ENCODE measurements at places on chromosomes 16 and 17. TPM values are rescaled to one million over a fixed set of nuclear protein-coding genes. Genes with fewer than 3 reads are reported as not detected.

CCDC78 gene
- total RNA-seq: 0.65 TPM

TP53TG3B gene
- total RNA-seq: not detected

TBX6 gene
- 0.17 TPM for total RNA-seq

DNA sequence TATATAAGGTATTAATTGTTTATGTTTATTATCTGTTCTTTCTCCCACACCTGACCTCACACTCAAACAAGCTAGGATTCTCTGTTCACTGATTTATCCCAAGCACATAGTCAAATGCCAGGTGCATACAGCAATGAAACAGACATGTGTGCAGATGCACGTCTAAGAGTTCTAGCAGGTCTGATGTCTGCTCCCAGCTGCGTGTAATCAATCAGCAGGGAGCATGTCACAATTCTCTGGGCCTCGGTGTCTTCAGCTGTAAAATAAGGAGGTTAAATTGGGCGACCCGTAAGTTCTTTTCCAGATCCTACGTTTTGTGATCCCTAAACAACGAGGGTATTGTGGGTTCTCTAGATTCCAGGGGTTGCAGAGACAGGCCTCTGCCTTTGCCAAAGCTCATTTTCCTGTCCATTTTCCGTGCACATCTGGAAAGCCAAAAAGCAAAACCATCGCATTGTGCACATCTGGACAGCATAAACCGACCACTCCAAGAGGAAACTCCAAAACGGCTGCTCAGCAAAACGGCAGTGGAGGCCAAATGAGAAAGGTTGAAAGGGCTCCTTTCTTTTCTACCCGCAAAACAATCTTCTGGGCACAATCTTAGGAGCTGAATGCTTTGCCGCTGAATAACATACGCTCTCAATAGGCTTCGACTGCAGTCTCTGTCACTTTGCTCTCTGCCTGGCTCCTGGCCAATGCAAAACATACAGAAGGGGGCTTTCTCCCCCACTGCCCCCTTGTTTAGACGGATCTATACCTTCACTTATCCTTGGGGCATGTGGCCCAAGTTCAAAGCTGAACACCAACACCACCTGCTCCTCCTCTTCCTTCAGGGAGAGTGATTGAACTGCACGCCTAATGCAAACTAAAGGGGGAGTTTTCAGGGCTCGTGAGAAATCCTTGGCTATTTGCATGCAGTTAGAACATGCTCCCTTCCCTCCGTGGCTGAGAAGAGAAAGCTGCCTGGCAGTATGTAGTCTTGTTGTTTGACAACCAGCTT lies 426.3 kb downstream of the SLC39A11 start:
- DNase-seq: no peak

DNAAF8 gene
- 0.70 TPM for total RNA-seq

DNA sequence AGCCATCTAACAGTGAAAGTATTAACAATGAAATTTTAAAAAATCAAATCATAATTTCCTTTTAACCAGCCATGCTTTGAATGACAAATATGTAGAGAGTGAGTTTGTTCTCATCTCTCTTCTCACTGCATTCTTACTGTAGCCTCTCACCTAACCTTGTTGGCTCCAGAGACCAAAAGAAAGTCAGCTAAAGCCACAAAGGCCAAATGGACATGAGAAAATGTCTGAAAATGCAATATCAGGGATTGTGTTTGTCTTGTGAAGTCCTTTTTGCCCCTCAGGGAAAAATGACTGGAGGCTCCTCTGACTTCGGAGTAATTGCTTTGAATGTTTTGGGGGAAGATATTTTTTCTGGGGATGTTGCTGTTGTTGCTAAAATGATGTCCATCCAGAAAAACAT lies 166.3 kb downstream of the SLC39A11 start:
- no peak for DNase-seq

- no peak for DNase-seq
These were observed 128.4 kb downstream of the SHISA9 start for GRCh38 chr16:13029786-13030185.

- no peak for DNase-seq
These were observed 102.1 kb downstream of the YPEL2 start for GRCh38 chr17:59433586-59433985.

DNA sequence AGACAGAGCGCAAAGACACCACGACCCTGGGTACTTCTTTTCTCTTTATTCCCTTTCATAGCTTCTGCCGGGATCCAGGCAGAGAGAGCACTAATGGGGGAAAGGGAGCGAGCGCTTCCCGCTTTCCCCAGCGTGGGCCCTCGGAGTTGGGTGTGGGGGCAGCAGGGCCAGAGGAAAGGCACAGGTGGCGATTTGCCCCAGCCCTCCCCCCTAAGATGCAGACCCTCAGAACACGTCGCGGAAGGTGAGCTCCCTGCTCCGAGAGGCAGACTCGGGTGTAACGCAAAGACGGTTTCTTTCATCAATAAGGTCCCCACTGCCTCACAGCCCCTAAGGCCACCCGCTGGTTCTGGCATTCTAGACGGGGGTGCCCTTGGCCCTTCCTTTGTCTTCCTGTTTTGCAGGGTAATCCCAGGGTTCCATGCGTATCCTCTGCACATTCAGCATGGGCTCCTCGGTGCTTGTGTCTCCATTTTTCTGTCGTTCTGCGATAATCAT lies 570 bp upstream of the NME3 start:
- no peak for DNase-seq

DNA sequence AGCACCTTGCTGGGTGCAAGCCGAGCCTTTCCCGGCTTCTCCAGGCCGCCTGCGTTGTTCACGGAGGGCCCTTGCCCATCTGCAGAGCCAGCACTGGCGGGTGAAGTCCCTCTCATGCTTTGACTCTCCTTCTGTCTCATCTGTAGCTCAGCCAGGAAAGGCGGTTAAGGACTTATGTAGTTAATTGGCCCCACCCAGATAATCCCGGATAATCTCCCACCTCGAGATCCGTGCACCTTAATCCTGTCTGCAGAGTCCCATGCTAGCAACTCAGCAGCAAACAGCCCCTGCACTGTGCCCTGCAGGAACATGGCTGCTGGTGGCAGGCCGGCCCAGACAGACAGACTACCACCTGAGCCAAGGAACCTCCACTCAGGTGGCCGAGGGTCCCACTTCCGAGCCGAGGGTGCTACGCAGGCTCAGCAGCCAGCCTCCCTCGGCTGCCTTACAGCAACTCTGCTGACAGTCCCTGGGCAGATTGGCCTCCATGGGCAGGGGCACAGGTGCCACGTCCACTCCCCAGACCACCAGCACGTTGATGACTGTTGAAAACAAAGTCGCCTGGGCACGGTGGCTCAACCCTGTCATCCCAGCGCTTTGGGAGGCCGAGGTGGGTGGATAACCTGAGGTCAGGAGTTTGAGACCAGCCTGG lies 16.9 kb downstream of the RAB40C start:
- no peak for DNase-seq

- DNase-seq: no peak
These were observed 355.8 kb downstream of the SOX9 start for GRCh38 chr17:72476575-72476986.
